Activated CD8-positive, alpha-beta memory T cell treated with anti-CD3 and anti-CD28 coated beads for 24 hours (primary cell): ENCODE measurements at places on chromosomes 6 and 20.

DNA sequence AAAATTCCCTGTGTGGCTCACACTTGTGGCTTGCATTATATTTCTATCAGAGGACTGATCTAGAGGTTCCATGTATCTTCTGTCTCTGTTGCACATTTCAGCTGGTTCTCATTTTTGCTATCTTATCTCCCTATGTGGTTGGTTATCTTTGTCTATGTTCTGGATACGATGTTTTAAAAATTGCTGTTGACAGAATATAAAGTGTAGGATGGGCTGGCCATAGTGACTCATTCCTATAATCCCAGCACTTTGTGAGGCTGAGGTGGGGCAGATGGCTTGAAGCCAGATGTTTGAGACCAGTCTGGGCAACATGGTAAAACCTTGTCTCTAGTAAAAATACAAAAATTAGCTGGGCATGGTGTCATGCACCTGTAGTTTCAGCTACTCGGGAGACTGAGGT lies 9.9 kb upstream of the ULBP3 start:
- peak; percentile 24 for DNase-seq

DNA sequence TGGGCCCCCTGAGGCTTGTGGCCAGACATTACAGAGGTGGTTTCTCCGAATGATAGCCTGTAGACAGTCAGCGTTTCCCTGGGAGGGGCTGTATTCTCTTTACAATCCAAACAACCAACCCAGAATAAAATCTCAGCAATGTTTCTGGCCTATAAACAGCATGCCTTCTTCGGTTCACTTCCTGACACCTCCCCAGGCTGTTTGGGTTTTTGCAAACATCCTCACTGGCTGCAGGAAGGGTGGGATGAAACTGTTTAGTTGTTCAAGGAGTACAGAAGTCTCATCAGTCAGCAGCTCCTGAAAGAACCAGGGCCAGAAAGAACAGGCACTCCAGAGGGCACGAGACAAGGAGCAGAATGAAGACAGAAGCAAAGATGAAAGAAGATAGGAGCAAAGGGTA lies 350.0 kb downstream of the QKI start:
- DNase-seq = no peak

- no peak for DNase-seq
Observed at GRCh38 chr6:5995949-5996713, 10.6 kb downstream of the NRN1 start.

- DNase-seq = no peak
Observed at GRCh38 chr6:145451029-145451428, 284.3 kb downstream of the EPM2A start.

GRCh38 chr6:83433177-83433576 lies 2.3 kb upstream of the ME1 start:
- DNase-seq = no peak

DNA sequence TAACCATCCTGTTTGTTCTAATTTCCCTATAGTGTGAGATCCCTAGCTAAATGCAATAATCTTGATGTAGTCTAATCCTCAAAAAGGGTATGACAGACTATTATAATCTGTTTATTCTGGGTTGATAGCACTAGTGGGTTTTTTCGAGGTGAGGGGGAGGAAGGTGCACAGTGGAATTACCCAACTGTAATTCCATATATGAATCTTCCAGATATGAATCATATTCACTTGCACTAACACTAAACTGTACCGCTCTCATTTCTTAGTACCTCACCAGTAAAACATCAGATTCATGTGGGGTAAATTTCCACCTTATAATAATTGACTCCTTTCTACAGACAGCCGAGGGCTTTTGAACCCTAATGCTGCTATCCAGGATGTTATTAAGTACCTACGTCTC lies 16.5 kb downstream of the NCOA7 start:
- no peak for DNase-seq

GRCh38 chr6:34227761-34228421 lies 8.8 kb upstream of the HMGA1 start:
- DNase-seq = no peak

- no peak for DNase-seq
Observed at GRCh38 chr6:31966997-31967925, 4.7 kb downstream of the DXO start.

DNA sequence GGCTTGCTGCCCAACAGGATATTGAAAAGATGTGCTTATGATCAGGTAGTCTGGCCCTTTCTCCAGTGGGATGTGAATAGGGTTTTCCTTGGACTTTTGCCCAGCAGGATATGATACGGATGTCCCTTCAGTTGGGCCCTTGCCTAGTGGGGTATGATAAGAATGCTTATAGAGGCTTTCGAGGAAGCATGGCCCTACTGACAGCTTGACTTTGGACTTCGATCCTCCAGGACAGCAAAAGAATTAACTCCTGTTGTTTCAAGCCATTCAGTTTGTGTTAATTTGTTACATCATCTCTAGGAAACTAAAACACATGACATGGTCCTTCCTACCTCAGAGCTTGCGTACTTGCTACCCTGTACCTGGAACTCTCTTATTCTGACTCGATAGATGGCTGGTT lies 9.7 kb upstream of the ZNF334 start:
- no peak for DNase-seq

DNA sequence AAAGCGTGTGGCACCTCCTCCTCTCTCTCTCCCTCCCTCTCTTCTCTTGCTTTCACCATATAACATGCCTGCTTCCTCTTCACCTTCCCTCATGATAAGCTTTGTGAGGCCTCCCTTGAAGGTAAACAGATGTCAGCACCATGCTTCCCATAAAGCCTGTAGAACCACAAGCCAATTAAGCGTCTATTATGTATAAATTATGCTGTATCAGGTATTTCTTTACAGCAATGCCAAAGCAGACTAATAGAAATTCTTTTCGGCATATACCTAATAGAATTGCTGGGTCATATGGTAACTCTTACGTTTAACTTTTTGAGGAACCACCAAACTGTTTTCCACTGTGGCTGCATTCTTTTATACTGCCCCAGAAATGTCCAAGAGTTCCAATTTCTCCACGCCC lies 75.0 kb downstream of the SYCP2 start:
- no peak for DNase-seq

DNA sequence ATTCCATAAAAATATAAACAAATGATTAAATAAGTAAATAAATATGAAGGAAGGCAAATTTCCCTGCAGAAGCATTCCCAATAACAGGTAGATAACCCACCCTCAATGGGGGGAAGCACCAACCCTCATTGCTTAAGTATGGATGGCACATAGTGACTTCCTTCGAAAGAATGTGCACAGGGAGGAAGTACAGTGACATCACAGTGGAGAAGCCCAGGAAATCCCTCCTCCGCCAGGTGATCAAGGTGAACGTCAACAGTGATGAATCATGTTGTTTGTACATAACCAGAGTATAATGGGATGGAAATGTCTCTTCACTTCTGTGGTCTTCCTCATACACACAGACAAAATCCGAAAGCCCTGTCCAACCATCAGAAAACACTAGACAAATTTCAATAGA lies 267.9 kb downstream of the THBS2 start:
- DNase-seq = no peak

- no peak for DNase-seq
Observed at GRCh38 chr6:90219209-90219985, 77.2 kb downstream of the BACH2 start.

GRCh38 chr20:54028276-54029011 lies 42.0 kb downstream of the BCAS1 start:
- DNase-seq = no peak

DNA sequence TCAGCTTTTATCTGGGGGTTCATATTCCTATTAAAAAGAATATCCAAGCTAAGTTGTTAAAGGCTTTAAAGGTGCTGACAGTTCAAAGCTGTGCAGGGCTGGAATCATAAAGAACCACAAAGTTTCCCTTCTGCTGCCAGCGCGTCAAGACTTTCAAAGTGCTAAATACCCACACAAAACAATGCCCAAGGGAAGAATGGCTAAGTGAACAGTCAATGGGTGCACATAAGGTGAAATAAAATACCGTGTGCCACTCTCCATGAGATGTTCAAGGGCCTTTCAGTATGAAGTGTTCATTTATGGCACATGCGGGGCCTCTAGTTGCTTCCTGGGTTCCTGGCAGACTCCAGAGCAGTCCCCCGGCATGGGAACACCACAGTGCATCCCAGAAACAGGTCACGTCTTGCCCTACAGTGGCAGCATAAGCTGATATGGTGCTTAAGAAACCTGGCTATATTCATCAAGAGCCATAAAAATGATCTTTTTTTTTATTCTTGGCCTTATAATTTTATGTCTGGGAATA lies 14.1 kb downstream of the TXNDC5 start:
- DNase-seq = no peak

GRCh38 chr20:48149902-48150301 lies 364.6 kb upstream of the SULF2 start:
- DNase-seq = no peak

- DNase-seq = no peak
Observed at GRCh38 chr6:12275107-12275506, 15.1 kb upstream of the EDN1 start.

DNA sequence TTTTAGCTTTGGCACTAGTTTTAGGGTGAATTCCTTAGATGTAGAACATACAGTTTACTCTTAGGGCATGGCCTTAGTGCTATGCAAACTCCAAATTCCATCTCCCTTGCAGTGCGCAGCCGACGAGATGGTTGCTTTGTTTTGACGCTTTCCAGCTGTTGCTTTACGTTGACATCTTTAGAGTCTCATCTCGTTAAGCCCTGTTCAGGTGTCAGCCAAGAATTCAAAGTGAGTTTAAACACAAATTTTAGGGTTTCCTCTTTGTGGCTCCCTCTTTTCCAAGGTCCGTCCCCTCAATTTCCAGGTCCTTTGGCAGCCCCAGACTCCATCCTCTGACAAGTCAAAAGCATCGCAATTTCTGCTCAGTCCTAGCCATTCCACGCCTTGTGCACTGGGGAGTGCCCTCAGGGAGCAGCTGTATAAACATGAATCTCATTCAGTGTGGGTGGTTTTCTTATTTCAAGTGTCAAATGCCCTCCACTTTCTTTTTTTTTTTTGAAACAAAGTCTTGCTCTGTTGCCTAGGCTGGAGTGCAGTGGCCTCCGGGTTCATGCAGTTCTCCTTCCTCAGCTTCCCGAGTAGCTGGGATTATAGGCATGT lies 14.1 kb upstream of the MAK start:
- DNase-seq = no peak

DNA sequence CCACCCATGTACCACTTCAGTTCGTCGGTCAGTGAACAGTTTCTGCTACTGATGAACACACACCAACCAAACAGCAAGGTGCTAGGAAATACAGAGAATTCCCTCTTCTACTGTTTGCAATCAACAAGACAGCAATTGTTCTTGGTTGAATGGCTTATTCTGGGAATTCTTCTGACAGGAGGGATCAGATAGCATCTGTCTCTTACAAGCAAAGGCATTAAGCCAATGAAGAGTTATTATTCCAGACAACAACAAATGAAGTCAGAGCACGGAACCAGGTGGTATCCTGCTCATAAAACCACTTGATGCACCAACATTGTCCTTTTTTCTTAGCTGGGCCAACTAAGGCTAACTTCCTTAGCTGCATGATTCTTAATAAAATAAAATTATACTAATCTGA lies 37.8 kb downstream of the PTPRK start:
- no peak for DNase-seq

- no peak for DNase-seq
Observed at GRCh38 chr6:37022135-37022863, 16.8 kb downstream of the FGD2 start.

GRCh38 chr6:328136-328670 lies 35.9 kb downstream of the DUSP22 start:
- DNase-seq = no peak

DNA sequence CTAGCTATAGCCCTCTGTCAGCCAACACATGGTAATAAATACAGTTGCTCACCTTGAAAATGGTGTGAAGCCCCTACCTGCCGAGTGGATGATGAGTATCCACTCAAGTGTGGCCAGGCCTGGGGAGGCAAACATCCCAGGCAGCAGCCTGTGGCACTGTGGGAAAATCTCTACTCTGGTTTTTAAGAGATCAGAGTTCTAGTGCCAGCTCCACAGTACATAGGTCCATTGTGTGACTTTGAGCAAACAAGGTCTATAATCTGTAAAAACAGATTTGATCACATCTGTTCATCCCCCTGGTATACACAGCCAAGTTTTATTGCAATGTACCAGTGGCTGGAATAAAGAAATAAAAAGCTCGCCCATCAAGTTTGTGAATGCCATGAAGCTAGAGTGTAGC lies 82.7 kb upstream of the ARMC2 start:
- DNase-seq = no peak

DNA sequence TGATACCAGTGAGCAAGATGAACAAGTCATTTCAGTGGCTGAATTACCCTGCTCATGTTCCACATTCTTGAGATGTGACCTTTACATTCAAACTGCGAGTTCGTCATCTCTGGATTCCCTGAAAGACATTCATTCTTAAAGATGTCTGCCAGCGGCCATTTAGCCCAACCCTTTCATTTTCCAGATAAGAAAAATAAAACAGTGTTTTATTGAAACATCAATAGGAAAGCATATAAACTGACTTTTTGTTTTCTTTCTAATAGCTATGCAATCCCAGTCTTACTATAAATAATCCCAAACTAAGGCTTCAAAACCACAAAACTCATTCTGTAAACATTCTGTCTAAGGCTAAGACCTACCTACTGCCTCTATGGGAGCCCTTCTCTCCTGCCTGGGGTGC lies 134.0 kb downstream of the SAMD5 start:
- no peak for DNase-seq

DNA sequence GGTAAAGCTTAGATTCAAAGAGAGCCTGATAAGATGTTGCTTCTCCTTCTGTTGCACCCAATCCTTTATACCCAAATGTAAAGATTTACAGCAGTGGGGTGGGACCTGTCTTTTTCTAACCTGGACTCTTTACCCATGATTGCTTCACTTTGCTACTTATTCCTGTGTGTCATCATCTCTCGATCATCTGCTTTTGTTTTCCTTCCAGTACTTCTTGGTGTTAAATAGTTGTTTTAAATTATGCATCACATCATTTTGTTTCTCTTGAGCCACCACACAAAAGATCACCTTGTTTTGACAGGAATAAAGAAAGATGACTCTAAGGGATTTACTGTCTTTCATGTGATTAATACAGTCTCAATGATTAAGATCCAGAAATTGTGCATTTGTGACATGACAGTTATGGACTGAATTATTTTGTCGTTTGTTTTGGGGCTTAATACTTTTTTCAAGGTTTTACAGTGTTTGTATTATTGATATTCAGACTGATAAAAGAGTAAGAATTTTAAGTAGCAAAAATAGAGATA lies 123.1 kb downstream of the CDKAL1 start:
- no peak for DNase-seq

GRCh38 chr20:1280195-1281102 lies 14.4 kb downstream of the SNPH start:
- DNase-seq = peak; percentile 41

- peak; percentile 56 for DNase-seq
Observed at GRCh38 chr20:11891776-11892545, 25.7 kb upstream of the BTBD3 start.

- DNase-seq = no peak
Observed at GRCh38 chr20:41454250-41454649, 87.6 kb upstream of the EMILIN3 start.

GRCh38 chr6:118371955-118372354 lies 176.1 kb upstream of the PLN start:
- DNase-seq = no peak

GRCh38 chr6:37679539-37680476 lies 17.9 kb downstream of the MDGA1 start:
- no peak for DNase-seq
